Activated T-helper 1 cell treated with anti-CD3 and anti-CD28 coated beads, Interleukin-2, amount 50 U/mL, for 16 hours (primary cell): ENCODE measurements at places on chromosomes 3 and 15.

DNA sequence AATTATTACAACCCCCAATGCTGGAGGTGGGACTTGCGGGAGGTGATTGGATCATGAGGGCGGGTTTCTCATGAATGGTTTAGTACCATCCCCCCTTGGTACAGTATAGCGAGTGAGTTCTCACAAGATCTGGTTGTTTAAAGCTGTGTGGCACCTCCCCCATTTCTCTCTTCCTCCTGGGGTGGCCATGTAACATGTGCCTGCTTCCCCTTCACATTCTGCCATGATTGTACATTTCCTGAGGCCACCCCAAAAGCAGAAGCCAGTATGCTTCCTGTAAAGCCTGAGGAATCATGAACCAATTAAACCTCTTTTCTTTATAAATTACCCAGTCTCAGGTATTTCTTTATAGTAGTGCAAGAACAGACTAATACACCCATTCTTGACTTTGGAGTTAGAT lies 20.3 kb upstream of the PROK2 start:
- no peak for DNase-seq

DNA sequence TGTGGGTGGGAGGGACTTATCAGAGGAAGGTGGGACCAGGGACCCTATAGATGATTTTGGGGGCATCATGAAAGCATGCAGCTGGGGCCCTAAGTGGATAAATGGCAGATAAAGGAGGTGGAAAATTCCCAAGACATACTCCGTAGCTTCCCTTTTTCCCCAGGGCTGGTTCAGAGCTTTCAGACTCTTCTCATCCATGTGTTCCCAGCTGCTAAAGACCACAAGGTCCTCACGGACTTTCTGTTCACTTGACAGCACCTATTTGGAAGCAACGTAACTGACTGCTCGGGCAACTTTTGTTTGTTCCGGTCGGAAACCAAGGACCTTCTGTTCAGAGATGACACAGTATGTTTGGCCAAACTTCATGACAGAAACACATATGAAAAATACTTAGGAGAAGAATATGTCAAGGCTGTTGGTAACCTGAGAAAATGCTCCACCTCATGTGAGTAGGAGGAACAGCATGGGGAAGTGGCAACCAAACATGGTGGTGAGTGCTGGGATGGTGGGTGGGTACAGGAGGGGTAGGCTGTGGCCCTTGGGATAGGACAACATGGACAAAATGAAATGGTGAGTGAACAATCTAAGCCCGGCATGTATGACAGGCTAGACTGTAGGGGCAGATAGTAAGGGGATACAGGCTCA lies 28.7 kb upstream of the SRPRB start:
- DNase-seq, result no peak

DNA sequence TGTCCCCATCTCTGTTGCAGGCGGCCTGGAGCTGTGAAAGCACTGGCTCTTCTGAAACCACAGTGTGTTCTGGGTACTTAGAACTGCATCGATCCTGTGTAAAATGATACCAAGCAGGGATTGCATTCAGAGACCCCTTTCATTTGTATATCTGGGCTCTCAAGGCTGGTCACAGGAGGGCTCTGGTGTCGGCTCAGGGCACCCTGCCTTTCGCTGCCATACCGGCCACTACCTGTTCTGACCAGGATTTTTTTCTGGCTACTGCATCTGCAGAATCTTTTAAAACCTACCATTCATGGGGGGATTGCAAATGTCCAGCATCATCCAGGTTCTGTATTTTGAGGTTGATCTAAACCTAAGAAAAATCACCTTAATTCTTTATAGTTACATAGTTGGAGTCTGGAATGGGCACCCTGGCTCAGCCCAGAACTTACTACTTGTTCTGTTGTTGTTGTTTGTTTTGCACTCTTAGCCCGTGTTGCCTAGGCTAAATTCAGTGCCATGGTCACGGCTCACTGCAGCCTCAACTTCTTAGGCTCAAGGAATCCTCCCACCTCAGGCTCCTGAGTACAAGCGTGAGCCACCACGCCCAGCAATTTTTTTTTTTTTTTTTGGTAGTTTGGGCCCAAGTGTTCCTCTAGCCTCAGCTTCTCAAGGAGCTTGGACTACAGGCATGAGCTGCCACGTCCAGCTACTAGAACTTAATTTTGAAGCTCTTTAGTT lies 52.7 kb downstream of the TRIM71 start:
- no peak for DNase-seq

- DNase-seq, result no peak
These were observed 45.3 kb downstream of the CMSS1 start for GRCh38 chr3:99863002-99863401.

DNA sequence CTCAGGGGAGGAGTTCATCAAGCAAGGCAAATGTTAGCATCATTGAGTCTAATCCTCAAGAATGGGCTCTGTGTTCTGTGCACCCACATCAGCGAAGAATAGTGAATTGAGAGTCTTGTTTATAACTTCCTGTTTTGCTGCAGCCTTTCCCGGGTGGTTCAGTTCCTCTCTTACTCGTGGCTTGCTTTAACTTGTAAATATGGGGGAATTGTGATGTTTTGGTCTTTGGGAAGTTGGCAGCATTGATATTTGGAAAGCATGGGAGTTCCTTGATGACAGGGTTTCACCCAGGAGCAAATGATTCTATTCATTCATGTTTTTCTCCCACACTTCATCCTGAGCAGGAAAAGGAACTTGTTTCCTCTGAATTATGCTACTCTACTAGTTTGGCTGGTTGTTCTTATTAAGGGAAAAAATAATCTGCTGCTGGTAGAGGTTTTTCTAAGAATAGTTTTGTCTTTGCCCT lies 40.4 kb downstream of the GPD1L start:
- DNase-seq, result no peak

- no peak for DNase-seq
These were observed 35.7 kb upstream of the PCSK6 start for GRCh38 chr15:101525087-101525669.

DNA sequence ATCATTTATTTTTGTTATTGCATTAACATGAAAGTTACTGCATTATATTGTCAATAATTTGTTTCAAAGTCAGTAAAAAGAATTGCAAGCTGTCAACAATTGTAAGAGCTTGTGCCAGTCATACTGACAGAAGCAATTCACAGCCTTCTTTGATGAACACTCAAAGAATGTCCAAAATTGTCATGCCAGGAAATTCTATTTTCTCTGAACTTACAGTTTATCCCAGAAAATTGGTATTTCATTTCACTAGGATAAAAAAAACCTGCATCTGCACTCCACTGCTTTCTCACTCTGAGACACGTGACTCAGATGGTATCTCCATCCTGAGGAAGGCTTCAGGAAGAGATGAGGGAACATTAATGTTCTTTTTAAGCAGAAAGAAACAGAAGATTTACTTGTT lies 332.6 kb upstream of the CCDC54 start:
- DNase-seq, result no peak

DNA sequence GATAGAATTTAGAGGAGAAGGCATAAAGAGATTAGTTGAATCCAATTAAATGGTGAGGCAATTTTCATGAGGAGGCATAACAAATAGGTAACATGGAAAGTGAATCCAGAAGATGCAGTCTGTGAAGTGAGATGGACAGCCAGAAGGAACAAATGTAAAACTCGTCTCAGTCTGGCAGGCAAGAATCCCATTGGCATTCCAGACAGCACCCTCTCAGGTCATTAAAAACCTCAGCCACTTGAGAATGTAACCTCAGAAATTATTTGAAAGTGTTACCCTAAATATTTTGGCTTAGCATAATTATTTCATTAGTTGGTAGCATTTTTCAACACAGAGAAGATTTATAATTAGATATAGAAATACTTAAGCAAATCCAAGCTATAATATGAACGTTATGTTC lies 342.3 kb downstream of the LRRC3B start:
- DNase-seq, result no peak

DNA sequence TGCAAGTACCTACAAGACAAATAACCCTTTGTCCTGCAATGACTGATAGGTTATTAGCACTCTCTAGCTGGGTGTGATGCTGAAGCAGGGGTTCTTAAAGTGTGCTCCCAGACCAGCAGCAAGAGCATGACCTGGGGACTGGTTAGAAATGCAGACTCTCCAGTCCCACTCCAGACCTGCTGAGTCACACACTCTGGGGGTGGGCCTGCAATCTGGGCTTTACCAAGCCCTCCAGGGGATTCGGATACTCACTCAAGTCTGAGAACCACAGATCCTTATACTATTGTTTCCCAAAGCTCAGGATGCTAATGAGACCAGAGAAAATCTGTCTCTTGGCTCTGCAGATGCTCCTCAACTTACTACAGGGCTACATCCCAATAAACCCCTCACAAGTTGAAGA lies 142.1 kb upstream of the RAD18 start:
- DNase-seq, result no peak

DNA sequence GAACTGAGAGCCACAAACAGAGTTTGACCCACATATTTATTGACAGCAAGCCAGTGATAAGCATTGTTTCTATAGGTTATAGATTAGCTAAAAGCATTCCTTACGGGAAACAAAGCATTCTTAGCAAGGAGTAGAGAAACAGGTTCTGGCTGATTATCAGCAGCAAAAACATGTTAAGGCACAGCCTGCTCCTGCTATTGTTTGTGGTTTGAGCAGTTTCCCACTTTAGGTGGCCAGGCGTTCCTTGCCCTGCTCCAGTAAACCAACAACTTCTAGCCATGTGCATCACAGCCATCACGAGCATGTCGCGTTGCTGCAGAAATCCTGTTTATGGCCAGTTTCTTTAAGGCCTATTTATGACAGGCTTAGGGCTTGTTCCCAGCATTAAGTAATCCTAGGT lies 44.7 kb upstream of the C2CD4B start:
- no peak for DNase-seq

- DNase-seq, result no peak
These were observed 191.4 kb downstream of the LRTM1 start for GRCh38 chr3:54736459-54736858.

DNA sequence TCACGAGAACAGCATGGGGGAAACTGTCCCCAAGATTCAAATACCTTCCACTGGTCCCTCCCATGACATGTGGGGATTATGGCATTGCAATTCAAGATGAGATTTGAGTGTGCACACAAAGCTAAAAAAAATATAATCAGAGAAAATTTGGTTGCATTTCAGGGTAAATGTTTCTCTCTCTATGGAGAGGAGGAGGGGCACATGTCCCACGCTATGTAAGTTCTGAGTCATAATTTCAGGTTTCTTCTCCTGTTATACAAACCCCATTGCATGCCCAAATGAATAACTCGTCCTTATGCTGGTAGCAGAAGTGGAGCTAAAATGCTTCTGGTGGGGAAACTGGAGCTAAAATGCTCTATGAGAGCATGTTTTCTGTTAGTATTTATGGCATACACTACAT lies 209.7 kb upstream of the DCBLD2 start:
- DNase-seq, result no peak

GRCh38 chr3:177622520-177622919 lies 425.2 kb upstream of the TBL1XR1 start:
- DNase-seq, result no peak

- DNase-seq, result no peak
These were observed 67.9 kb downstream of the LRIG1 start for GRCh38 chr3:66432767-66433521.

DNA sequence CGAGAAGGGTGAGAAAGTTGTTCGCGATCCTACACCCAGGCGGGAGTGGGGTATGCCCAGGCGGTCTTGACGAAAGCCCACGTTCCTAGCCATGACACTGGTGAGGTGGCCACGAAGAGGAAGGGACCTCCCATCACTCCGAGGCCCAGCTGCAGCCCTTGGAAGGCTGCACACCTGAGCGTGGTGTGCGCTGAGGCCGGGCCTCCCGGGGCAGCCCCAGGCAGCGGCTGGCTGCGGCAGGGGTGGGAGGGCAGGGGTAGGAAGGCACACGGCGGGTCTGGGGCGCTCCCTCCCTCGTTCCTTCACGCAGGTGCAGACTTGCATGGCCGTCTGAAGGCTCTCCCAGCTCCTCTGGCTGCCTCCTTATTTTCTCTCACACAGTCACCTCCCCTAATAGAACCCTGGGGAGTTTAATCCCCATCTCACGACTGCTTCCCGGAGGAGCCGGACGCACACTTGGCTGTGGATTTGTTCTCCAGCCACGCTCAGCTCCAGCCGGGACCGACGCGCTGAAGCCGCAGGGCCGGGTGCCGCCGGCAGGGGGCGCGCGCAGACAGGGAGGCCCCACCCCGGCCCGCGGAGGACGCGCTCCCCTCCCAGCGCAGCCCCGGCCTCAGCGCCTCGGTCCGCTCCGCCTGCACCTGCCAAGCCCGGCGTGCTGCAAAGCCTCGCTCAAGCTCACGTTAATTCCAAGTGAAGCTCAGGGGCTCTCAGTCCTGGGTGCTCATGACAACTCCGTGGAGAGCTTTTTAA lies 37.8 kb upstream of the MUC4 start:
- DNase-seq, result no peak

- DNase-seq, result no peak
These were observed 11.7 kb upstream of the SEMA3B start for GRCh38 chr3:50256978-50257890.

GRCh38 chr3:64039332-64039731 lies 16.0 kb upstream of the PSMD6 start:
- no peak for DNase-seq

- no peak for DNase-seq
These were observed 565.4 kb downstream of the ROBO2 start for GRCh38 chr3:77605308-77605707.

DNA sequence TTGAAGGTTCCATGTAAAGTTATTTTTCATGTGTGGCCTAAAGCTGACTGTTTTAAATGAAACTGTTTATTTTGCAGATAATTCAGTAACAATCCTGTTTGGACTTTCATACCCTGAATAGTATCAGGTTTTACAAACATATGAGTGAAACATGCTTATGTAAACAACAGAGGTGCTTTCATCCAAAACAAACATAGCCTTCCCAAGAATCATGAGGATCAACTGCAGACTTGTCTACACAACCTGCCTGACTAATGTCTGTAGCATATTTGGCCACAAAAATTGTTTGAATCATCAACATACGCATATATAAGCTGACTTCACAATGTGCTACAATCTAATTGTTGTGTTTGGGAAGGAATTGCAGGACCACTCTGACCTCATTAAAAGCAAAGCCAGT lies 190.4 kb downstream of the DIPK2A start:
- DNase-seq, result no peak

DNA sequence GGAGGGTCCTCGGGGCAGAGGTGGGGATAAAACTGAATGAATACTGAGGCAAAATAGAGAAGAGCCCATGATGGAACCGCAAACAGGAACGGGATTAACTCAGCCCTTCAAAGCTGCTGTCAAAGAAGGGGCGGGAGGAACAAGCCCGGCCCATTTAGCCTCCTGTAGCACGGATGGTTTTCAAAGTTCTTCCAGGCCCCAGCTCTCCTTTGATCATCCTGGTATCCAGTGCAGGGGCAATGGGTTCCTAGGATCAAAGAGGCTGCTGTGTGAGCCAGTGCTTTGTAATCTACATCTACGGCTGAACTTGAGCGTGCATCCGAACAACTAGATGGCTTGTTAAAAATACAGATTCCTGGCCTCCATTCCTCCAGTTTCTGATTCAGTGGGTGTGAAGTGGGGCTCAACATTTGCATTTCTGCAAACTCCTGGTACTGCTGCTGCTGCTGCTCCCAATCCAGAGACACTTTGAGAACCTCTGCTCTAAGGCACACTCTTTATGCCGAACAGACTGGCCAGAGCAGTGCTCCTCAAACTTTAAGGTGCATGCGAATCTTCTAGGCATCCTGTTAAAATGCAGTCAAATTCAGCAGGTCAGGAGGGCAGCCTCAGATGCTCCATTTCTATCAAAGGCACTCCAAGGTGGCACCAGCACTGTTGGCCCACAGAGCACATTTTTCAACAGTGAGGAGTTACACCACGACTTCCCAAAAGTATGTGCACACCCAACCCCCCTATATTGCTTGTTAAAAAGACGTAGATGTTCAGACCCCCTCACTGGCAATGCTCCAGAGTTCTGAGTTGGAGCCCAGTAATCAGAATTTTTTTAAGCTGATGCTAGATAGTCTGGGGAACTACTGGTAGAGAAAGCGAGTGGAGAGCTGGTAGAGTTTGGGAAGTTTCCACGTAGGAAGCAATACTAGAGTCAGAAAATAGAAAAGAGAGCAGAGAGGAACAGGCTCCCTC lies 5.6 kb downstream of the GALNT15 start:
- no peak for DNase-seq
